Activated CD8-positive, alpha-beta memory T cell treated with anti-CD3 and anti-CD28 coated beads for 48 hours (primary cell): ENCODE measurements at places on chromosomes 2 and 18.

DNA sequence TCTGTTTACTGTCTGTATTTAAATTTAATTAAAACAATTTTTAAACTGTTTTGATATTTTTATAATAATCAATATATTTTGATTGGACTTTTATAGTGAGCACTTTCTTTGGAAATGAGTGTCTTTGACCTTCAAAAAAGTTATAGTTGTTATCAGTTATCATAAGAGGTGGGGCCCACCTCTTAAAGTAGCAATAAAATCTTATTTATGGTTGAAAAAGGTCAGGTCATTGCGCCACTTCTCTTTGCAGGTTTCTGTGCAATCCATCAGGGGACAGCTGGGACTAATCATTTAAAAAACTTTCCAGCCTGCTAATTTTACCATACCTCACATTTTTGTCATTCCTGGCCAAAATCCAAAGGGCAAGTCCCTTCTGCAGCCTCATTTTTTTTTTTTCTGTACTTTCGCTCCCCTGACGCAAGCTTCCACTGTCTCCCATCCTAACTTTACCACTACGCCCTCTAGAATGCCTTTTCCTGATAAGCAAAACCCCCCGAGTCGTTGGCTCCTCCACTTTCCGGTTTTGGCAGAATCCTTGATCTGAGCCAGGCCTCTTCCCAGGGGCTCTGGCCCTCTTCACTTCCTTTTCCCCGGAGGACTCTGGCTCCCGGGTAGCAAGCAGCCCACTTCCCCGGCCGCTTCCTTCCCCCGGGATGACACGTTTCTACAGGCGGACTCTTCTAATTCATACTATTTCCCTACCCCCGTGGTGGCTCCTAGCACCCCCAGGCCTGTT is 1.1 kb upstream of the SEH1L start:
- peak; percentile 11 for DNase-seq

- DNase-seq: no peak
Measured at GRCh38 chr2:200222791-200223190, 83.7 kb upstream of the SPATS2L start.

GRCh38 chr2:88857951-88858411 is 166.5 kb downstream of the RPIA start:
- DNase-seq: no peak

- DNase-seq: no peak
Measured at GRCh38 chr2:3535794-3536681, 16.7 kb upstream of the ADI1 start.

GRCh38 chr18:79422022-79422782 is 26.5 kb downstream of the NFATC1 start:
- DNase-seq: no peak

DNA sequence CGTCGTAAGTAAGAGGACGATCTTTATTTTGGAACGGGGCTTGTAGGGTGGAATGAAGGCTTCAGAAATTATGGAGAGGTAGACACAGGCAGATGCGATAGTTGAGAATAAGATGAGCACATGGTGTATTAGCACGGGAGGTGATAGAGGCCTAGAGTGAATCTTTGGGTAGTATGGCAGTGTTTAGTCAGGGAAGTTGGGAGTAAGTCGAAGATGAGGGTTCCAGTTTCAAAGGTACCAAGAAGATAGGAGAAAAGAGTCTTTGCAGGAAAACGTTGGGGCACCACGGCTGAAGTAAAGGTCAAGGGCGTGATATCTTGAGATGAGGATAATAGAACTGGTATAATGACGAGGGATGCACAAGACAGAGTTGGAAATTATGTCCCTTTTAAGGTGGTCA is 654 bp downstream of the PIK3C3 start:
- no peak for DNase-seq
